A172 (cell line): ENCODE measurements at places on chromosomes 5 and 9. TPM values are rescaled to one million over a fixed set of nuclear protein-coding genes. Genes with fewer than 3 reads are reported as not detected.

- no peak for DNase-seq
Observed at GRCh38 chr5:178293815-178294214, 61.2 kb upstream of the PHYKPL start.

Gene TSC1
- 25.3 and 28.2 TPM in 2 replicates for total RNA-seq

Gene ISL1
- total RNA-seq, result not detected in 2 replicates

Gene ST8SIA4
- total RNA-seq, result 0.07 TPM in 2 replicates
